ENCODE measurements at places on chromosomes 1 and 21.

DNA sequence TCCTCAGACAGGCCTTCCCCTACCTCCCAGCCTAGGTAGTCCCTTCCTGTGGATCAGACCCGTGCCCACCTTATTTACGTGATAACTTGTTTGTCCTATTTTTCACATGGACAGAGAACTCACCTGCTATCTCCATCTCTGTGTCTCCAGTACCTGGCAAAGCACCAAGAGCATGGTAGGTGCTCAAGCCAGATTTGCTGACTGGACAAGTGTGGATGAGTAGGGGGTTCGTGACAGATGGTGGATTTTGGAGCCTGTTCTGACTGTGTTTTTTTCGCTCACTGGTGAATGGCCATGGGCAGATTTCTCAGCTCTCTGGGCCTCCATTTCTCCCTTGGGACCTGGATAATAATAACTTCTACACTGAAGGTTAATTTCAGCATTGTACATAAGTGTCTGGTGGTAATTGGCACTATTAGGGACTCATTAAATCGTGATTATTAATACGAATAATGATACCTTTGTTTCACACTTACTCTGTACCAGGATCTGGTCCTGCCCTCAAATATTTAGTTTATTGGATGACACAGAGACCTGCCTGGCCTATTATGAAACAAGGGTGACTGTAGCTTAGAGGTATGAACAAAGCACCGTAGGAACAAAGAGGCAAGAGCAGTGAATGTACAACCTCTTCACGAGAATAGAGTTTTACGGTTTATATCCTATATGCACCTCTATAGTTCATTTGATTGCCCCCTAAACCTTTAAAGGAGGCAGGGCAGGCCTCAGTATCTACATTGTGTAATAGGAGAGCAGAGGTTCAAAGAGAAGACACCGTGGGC lies 24.5 kb upstream of the SLC26A9 start:
- DNase-seq: no peak

- DNase-seq: no peak
These were observed 25.8 kb downstream of the SSBP3 start for GRCh38 chr1:54380290-54380882.

- DNase-seq: no peak
These were observed 38.0 kb upstream of the PLEKHO1 start for GRCh38 chr1:150111670-150112069.

GRCh38 chr1:5730272-5731109 lies 261.7 kb downstream of the NPHP4 start:
- DNase-seq: no peak

DNA sequence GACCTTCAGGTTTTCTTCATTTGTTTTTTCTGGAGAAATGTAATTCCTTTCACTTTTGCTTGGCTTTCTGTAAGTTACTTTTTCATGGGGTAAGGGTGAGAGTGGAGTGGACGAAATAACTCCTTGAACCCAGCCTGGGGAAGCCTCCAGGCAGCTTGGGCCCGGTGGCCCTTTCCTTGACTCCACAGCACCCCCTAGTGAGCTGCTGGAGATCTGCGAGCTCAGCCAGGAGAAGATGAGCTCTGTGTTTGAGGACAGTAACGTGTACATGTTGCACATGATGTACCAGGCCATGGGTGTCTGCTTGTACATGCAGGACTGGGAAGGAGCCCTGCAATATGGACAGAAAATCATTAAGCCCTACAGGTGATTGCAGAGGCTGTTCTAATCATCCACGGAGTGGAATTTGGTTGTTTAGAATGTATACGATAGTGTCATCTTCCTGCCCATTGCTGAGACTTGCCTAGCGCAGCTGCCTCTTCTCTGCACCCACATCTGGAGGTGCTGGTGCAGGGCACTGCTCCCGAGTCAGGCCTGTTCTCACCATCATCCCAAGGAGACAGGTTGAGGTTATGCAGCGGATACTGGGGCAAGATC lies 51.0 kb downstream of the SMYD2 start:
- DNase-seq: no peak

- DNase-seq: no peak
These were observed 362 bp upstream of the ROR1 start for GRCh38 chr1:63773496-63773814.

GRCh38 chr1:162918151-162918754 lies 57.3 kb upstream of the CCDC190 start:
- no peak for DNase-seq

DNA sequence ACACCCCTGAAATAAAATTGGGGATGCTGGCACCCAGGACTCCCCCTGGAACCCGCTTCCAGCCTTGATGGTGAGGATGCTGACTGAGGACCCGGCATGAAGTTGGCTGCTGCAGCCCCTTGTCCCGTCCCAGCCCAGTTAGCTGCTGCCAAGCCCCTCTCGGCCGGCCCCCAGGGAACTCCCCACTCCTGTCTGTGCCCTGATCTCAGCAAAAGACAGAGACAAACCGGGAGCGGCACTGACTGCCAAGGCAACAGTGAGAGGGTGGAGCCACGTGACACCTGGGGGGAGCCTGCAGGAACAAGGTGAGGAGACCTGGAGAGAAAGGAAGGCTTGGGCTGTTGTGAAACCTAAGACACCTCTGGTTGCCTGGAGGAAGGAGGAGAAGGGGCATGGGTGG lies 24.7 kb downstream of the CASZ1 start:
- DNase-seq: no peak

DNA sequence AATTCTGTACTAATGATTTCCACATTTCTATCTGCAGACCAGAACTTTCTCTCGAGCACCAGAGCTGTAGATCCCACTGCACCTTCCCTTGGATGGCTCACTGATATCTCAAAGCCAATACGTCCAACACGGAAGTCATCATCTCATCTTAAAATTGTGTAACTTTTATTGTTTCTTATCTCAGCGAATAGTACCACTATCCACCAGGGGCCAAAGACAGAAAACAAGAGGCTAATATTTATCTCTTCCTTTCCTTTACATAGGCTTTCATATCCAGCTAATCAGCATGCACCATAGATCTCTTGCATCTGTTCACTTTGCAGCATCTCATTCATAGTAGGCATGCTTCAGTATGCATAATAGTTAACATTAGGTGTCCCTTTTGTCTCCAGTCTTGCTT lies 303.6 kb downstream of the PTPRC start:
- DNase-seq: no peak

GRCh38 chr1:163195728-163196448 lies 6.8 kb downstream of the RGS5 start:
- no peak for DNase-seq

DNA sequence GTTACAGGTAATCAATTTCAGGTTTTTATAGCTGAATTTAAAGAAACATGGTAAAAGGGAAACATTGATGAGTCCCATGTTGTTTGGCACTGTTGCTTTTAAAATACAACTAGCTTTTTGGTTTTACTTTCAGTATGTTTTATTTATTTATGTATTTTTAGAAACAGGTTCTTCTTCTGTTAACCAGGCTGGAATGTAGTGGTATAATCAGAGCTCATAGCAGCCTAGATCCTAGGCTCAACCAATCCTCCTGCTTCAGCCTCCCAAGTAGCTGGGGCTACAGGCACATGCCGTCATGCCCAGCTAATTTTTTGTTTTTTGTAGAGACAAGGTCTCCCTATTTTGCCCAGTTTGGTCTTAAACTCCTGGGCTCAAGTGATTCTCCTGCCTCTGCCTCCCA lies 50.4 kb downstream of the CTTNBP2NL start:
- DNase-seq: no peak

- DNase-seq: no peak
These were observed 25.8 kb upstream of the KLHDC8A start for GRCh38 chr1:205382561-205382960.

DNA sequence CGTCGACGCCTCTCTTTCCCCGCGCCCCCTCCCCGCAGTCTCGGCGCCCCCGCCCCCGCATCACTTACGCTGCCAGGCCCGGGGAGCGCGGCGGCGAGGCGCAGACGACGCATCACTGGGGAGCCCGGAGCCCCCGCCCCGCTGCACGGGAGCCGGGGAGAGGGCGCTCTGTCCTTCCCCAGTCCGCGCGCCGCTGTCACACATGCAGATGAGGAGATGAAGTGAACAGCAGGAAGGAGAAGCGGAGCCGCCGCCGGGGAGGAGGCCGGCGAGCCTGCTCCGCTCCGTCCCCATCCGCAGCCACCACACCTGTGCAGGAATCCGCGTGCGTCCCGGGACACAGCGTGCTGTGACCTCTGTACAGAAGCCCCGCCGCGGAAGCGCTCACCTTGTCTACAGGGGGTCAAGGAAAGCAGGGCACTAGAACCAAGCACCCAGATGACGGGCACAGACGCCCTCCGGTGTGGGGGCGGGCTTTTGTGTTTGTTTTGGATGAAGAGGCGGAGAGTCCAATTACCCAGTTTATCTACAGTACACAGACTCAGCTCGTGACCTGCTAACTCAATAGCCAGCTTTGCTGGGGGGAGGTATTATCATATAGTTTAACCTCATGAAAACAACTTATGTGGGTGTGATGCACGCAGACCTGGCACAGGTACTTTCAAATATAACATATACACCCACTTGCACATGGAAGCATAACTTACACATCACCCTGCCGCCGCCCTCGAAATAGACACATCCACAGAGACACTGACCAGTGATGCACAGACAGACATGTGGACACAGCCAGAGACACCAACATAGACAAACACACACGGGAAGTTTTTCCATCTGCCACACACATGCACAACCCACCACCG lies 12.4 kb downstream of the KLHDC8A start:
- DNase-seq: peak; percentile 40

- DNase-seq: no peak
These were observed 30.3 kb upstream of the CLIC4 start for GRCh38 chr1:24714859-24715520.

- no peak for DNase-seq
These were observed 8.0 kb upstream of the B4GALT3 start for GRCh38 chr1:161185282-161185682.

GRCh38 chr1:38671221-38671620 lies 188.4 kb downstream of the RRAGC start:
- no peak for DNase-seq

GRCh38 chr1:217270101-217270500 lies 360.8 kb downstream of the GPATCH2 start:
- DNase-seq: no peak

GRCh38 chr1:106222403-106222802 lies 834.1 kb upstream of the PRMT6 start:
- DNase-seq: no peak

DNA sequence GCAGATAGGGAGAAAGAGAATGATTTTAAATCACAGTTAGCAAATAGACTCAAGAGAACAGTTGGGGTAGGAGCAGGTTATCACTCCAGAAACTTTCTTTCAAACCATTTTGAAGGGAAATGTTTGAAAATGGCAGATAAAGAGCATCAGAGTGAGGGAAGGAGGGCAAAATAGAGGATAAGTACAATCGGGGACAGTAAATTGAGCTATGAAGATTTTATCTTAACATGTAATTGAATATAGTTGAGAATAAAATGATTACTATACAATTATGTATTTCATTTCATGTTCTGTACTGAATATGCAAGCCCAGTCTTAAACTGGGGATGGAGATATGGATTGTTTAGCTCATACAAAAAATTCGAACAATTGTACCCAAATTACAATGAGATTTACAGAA lies 54.0 kb downstream of the MAP10 start:
- DNase-seq: no peak

- DNase-seq: no peak
These were observed 351.4 kb downstream of the NUF2 start for GRCh38 chr1:163672976-163673758.

GRCh38 chr1:5191470-5191869 lies 537.1 kb downstream of the AJAP1 start:
- no peak for DNase-seq

GRCh38 chr1:53895421-53895820 lies 1.4 kb downstream of the DIO1 start:
- DNase-seq: no peak

GRCh38 chr21:24289539-24289938 lies 1317.7 kb downstream of the MRPL39 start:
- no peak for DNase-seq

DNA sequence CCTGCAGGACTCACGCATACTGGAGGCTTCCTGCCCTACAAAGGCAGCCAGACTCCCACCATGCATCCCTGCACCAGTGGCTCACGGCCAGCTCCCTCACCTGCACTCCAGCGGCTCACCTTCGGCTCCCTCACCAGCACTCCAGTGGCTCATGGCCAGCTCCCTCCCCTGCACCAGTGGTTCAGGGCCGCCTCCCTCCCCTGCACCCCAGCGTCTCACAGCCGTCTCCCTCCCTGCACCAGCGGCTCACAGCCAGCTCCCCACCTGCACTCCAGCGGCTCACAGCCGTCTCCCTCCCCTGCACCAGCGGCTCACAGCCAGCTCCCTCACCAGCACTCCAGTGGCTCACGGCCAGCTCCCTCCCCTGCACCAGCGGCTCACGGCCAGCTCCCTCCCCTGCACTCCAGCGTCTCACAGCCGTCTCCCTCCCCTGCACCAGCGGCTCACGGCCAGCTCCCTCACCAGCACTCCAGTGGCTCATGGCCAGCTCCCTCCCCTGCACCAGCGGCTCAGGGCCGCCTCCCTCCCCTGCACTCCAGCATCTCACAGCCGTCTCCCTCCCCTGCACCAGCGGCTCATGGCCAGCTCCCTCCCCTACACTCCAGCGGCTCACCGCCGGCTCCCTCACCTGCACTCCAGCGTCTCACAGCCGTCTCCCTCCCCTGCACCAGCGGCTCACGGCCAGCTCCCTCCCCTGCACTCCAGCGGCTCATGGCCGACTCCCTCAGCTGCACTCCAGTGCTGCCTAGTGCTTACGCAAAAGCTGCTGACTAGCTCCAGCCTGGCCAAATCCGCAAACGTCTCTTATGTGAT lies 324.5 kb downstream of the NPHP4 start:
- DNase-seq: no peak

DNA sequence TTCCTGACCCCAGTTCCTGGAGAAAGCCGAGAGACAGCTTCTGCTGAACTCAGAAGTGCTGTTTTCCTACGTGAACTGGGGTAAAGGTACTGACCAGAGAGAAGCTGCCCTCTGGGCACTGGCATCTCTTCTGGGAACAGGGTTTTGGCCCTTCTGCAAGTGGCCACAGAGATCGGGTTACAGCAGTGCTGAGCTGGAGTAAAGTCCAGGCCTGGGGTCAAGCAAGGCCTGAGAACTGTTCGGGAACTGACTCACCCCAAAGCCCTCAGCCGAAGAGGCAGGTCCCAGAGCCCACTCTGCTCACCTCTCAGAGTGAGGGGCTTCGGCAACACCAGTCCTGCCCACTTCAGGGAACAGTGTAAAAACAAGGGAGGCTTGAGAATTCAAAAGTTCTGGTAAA lies 177.2 kb upstream of the RUNX1 start:
- DNase-seq: no peak

DNA sequence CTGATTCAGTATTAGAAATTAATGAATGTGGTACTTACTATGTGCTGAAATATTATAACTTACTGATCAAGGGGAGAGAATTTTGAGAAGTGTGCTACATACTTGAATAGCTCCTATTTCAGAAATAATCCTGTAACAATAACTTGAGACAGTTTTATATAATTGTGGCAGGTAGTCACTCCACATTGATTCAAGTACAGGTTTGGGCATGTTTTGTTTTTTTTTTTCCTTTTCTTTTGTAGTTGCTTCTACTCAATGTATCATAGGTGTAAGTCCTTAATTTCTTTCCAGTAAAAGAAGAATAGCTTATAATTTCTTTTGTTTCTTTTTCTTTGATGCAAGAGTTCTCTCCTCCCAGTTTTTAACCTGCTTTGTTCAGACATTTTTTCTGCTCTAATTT lies 86.1 kb upstream of the ADGRL2 start:
- no peak for DNase-seq
